ENCODE measurements at places on chromosomes 12 and 14.

DNA sequence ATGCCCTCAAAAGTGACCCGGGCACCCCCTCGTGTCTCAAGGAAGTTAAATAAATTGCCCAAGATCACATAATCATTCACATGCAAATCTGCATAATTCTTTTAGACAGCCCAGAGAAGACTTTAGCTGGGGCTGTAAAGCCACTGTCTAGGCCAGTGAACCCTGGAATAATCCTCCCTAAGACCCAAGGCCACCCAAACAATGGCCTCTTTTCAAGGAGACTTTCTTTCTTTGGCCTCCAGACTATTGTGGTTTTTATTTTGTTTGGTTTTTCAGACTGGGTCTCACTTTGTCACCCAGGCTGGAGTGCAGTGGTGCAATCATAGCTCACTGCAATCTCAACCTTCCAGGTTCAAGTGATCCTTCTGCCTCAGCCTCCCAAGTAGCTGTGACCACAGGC, 10.6 kb downstream of the SVOP start:
- no peak for DNase-seq

GRCh38 chr14:44912041-44912869, 49.5 kb downstream of the KLHL28 start:
- no peak for DNase-seq

DNA sequence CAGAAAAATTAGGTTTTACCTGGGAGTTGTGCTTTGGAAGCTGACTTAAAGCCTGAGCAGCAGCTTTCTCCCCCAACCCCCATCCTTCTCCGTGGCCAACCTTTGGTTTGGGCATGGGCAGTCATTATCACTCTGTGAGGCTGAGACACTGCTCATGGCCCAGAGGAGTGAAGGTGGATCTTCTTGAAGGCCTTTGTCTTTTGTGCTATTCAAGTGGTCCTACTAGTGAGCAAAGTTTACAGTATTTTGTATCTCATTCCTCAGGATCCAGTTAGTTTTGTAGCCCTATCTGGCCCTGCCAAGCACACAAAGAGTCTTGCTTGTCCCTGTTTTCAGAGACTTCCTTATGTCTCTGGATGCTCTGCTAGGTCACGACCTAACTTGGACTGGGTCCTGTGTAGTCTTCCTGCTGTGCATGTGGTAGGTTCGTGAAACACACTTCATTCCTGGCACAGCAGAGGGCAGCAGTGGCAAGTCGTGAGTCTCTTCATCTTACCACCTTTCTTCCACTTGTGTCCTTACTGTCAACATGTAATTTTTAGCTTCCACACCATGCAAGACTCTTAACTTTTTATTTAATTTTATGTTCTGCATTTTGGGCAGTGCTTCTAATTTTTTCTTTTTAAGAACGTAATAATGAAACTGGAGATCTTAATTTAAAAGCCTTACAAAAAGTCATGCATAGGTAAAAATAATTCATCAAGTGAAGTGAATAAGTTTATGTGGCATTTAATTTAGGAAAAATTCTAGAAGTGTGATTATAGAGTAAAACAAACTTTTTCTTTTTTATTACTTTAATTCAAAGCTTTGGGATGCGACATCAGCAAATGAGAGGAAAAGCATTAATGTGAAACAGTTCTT, 53.7 kb downstream of the APAF1 start:
- DNase-seq: peak; percentile 5

- DNase-seq: no peak
Measured at GRCh38 chr12:120620624-120621023, 19.8 kb upstream of the CABP1 start.

DNA sequence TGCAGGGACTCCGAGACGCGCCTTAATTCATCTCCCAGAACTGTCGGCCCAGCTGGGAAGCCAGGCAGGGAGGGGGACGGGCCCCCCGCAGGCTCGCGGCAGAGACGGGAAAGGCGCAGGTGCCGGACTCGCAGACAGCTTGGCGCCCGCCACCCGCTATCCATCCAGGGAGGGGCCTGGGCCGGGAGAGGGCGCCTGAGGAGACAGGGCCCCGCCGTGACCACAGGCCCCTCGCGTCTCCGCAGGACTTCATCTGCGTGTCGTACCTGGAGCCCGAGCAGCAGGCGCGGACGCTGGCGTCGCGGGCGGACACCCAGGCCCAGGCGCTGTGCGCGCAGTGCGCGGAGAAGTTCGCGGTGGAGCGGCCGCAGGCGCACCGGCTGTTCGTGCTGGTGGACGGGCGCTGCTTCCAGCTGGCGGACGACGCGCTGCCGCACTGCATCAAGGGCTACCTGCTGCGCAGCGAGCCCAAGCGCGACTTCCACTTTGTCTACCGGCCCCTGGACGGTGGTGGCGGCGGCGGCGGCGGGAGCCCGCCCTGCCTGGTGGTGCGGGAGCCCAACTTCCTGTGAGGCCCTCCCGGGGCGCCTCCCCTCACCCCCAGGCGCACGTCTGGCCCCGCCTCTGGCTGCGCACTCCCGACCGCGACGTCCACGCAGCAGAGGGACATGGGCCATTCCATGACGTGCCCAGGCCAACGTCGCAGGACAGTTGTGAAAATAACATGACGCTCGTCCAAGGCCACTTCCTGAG, 60.6 kb downstream of the LGMN start:
- no peak for DNase-seq

DNA sequence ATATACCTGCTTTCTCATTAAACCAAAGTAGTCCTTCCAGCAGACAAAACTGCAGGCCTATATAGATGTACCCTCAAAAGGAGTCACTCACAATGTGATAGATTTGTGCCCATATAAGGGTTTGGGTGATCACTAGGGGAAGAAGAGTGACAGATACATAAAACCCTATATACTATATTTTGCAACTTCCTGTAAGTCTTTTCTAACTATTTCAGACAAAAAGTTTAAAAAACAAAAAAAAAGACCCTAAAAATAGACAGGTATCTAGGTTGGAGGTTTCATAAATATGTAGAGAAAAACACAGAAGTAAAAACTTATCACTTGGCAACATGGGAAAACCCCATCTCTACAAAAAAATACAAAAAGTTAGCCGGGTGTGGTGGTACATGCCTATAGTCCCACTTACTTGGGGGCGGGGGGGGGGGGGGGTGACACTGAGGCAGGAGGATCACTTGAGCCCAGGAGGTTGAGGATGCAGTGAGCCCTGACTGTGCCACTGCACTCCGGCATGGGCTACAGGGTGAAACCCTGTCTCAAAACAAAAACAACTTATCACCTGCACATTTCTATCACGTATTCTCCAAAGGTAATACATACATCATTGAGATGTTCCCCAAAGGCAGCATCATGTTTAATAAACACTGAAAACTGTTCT, 2.9 kb downstream of the VCPKMT start:
- DNase-seq: no peak

GRCh38 chr14:23160924-23161522, 22.4 kb downstream of the SLC7A8 start:
- DNase-seq: no peak

DNA sequence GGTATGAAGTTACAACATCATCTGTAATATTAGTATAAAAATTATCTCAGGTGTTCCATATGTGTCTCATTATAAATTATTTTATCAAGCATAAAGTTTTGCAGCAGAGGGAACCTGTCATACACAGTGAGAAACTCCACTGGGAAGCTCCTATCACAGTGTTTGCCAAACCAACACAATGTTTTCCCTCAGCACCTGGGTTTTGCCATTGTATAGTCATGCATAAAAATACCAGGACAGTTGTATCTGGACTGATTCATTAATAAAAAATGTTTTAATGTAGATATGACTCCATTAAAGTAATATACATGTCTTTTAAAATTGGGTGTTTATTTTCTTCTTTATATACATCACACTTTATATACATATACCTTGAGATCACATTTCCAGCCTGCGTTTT, 56.6 kb downstream of the METTL25 start:
- no peak for DNase-seq

- DNase-seq: no peak
Measured at GRCh38 chr12:111997300-111997699, 15.7 kb downstream of the TMEM116 start.

GRCh38 chr14:101961011-101961721, 3.2 kb upstream of the DYNC1H1 start:
- DNase-seq: peak; percentile 53
